ENCODE measurements at places on chromosomes 2 and 18.
A peak's percentile ranks its signal among the peaks of the same experiment; 100 is the strongest.

DNA sequence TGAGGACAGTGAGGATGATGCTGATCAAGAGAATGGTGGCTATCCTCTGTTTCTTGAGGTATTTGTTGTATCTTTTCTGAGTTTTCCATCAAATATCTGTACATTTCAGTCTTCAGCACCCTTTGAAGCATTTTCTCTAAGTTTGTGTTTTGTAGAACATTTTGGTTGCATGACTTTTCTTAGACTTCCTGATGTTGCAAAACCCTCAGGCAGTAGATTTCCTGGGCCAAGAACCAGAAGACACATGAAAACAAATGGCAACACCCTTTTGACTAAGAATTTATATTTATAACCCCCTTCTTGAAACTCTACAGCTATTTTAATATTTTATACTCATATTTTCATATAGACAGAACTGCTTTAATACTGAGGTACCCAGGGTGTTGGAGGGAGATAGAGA lies 16.2 kb downstream of the HNMT start:
- DNase-seq = no peak

DNA sequence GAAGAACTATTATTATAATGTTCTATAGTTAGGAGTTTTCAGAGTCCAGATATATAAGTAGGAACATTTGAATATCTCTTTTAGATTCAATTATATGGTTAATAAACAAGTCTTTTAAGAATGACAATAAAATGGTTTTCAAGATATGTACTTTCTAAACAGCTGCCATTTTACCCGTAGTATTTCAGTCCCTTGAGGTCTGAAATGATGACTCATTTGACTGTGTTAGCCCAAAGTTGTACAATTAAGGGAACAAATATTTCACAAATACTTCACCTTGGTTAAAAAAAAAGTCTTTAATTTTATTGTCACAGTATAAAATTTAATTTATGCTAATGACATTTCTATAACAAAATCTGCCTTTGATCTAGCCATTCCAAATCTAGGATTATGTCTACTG lies 91.6 kb upstream of the TANK start:
- no peak for DNase-seq

GRCh38 chr2:71666094-71666474 lies 212.7 kb downstream of the DYSF start:
- no peak for DNase-seq

- no peak for DNase-seq
Measured at GRCh38 chr2:94875064-94875819, 4.0 kb downstream of the TEKT4 start.

GRCh38 chr2:112831513-112831845 lies 5.1 kb downstream of the IL1B start:
- no peak for DNase-seq

GRCh38 chr2:29139152-29139551 lies 23.9 kb downstream of the CLIP4 start:
- no peak for DNase-seq

DNA sequence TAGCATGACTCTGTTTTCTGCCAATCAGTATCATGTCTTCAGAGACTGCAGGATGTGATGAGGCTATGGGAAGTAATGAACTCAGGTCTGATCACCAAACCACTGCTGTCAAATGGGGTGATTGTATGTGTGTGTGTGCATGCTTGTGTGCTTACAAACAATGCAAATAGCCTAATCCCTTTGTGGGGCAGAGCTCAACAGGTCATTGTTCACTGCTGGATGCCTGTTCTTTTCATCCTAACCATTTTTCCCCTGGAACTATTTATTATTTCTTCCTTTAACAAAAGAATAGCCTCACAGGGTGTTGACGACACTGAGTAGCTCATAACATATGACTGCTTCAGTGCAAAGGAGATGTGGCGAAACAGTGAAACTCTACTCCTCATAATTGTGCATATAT lies 55.9 kb downstream of the NXPH2 start:
- peak; percentile 51 for DNase-seq

GRCh38 chr2:111938392-111938791 lies 40.0 kb downstream of the MERTK start:
- DNase-seq = no peak

DNA sequence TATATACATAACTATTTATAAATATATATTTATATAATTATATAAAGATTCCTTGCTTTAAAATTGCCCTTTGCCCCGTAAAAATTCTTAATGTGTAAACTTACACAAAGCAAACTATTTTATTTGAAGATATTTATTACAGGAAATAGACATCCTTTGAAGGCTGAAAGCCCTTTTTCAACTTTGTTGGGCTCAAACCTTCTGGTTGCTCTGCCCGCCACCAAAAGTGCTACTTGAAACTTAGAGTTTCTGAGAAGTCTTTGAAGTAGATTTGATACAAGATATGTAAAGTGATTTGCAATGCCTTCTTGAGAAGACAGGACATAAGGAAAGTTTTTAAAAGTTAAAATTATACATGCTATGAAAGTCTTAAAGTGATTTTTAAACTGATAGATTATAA lies 36.6 kb upstream of the METAP1D start:
- DNase-seq = no peak

- DNase-seq = peak; percentile 29
Measured at GRCh38 chr18:63138436-63139340, 180.9 kb downstream of the BCL2 start.

DNA sequence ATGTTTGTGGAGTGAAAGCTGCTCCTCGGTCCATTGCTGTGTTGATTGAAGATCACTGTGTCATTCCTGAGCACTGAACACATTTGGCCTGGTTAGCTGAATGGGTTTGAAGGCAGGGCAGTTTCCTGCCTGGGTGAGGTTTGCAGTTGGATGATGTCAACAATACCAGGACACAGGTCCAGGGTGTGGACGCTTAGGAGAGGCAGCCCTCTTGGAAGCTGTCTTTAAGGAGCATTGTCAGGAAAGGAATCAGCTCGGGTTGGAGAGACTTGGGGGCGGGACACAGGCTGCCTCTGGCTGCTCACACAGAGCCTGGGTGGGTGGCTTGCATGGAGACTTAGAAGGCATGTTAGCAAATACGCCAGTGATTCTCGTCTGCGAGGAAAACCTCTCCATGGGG lies 237.7 kb downstream of the SEPTIN10 start:
- DNase-seq = no peak

GRCh38 chr2:211503856-211504255 lies 947.5 kb downstream of the CPS1 start:
- no peak for DNase-seq

DNA sequence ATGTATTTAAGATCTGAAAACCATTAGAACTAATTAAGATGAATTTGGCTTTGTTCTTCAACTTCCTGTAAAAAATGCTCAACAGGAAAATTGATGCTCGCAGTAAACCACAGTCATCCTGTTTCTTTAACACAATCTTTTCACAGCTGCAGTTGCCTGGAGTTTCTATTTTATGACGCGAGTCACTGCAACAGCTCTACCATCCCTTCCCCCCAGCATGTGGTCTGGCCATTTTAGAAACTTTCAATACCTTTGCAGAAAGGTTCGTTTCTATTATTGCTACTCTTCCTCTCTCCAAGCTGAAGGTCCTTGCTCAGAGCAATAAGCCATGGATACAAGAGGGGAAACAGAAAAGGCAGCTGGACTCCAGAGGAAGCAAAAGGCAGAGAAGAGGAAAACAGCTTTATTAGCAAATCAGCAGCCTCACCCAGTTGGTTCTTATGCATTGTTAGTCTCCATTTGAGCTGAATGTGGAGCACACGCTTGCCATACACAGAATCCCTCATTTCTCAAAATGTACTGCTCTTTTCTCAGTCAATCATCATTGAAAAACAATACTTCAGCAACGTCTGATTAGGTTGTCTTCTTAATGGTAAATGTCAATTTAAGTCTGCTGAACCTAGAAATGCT lies 3.9 kb downstream of the WIPF1 start:
- peak; percentile 6 for DNase-seq

- DNase-seq = no peak
Measured at GRCh38 chr2:101307503-101307902, 998 bp downstream of the RNF149 start.

GRCh38 chr18:48941672-48942071 lies 9.1 kb downstream of the SMAD7 start:
- DNase-seq = no peak

- no peak for DNase-seq
Measured at GRCh38 chr2:126761981-126762878, 106.3 kb downstream of the GYPC start.

DNA sequence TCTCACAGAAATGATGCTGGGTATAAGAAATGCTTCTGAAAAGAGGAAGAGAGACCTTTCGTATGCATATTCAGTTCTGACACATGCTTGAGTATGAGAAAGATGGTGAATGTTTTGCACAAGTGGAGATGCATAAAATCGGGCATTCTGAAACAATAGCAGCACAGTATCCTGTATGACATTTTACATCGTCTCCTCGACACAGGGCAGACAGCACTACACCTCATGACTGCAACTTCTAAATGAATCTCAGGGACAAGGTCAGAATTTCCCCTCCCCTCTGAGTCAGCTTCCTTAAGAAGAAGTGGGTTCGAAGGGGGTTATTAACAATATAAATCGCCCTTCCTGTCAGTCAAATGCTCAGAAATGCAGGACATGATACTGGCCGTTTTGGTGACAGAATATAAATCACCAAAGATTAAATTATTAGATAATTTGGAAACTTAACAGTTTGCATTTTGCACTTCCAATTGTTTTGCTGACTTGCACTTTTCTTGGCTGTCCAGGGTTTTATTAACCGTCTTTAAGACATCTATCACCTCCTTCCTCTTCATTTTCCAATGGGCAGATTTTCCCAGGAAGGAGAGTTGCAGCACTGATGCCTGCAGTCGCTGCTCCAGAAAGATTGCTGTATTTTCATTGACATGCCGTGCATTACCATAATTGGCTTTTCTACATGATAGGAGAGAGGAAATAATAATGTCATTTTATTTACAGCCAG lies 57.2 kb downstream of the TSHZ1 start:
- no peak for DNase-seq

- DNase-seq = no peak
Measured at GRCh38 chr18:3916082-3916481, 466.1 kb downstream of the TGIF1 start.

DNA sequence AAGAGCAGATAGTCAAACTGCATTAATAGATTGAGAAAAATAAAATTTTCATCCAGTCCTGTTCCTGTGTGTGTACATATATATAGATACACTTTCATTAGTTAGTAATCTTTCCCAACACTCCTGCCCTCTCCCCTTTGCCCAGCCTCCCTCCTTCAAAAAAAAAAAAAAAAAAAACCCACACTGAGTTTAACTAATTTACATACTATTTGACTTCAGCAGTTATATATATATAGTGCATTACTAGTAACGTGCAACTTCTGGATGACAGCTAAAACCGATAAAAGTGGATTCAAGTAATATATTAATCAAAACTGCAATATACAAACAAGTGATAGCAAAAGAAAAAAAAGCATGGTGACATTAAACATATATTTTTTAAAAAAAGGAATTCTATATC lies 1.4 kb downstream of the FIGN start:
- no peak for DNase-seq

- no peak for DNase-seq
Measured at GRCh38 chr2:106062627-106063026, 131.5 kb downstream of the UXS1 start.

GRCh38 chr2:171524018-171524401 lies 1.7 kb downstream of the CYBRD1 start:
- DNase-seq = no peak

DNA sequence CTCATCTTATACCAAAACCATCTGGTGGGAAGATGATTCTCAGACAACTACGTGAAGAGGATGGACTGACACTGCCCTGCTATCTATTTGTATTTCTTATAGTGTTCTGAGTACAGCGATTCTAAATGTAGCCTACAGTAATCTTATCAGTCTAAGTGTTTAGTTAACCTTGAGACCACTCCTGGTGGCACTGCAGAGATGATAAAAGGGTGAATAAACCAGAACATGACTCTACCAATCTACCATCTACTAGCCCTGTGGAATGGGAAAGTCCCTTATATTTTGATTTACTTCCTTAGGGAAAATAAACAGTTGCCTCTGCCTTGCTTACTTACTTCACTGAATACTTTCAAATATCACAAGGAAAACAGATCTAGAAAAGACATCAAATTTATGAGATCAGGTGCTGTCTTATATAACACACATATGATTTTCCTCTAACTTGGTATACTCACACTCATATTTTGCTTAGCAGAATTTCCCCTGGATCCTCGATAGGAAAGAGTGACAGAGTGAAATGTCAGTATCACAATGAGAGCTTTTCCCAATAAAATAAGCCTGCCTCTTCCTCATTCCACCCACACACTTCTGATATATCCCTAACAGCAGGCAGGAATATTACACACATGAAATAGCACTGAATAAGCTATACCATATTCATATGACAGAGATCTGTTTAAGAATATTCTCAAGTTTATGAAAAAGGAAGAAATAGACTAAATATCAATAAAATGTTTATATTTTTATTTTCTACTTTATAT lies 58.6 kb upstream of the MTIF2 start:
- no peak for DNase-seq

- DNase-seq = no peak
Measured at GRCh38 chr2:62219407-62220159, 23.7 kb downstream of the B3GNT2 start.

DNA sequence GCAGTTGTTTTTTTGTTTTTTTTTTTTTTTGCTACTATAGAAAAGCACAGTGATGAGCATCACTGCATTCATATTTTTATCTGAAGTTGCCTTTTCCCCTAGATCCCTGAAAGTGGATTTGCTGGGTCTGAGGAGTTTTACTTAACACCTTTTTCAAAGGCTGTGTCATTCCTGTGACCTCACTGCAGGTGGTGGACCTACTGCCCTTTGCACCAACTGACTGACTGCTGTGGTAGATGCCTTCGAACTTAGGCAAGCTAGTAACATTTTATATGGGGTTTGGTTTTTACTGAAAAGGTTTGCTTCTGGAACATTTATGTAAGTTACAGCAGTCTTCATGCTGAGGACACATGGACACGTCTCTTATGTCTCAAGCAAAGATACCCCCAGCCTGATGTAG lies 36.2 kb downstream of the SPTBN1 start:
- DNase-seq = no peak

- no peak for DNase-seq
Measured at GRCh38 chr18:42882122-42882521, 233.4 kb downstream of the RIT2 start.

DNA sequence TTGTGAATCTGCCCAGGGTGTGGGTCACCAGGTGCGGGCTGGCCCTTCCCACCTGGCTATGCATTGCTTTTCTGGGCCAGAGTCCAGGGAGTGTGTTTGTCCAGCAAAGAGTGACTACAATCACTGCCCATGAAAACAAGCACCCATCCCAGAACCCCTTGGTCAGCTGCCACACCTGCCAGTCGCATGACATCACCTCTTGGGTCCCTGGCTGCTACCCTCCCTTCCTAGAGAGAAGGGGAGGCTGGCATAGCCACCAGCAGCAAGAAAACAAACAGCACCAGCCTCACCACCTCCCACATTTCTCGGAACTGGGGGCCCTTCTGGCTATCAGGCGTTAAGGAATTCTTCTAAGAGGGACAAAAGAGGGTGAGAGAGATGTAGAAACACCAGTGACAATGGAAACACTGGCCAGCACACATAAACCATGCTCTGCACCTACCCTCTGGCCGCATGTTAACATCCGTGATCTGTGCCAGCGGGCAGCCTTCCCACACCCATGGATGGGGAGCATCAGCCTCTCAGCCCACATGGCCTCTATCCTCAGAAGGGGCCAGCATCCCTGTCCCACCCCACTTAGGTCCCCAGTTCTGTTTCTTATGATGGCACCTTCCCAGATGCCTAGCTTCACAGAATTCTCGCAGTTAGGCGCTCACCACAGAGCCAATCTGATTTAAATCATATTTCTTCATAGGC lies 109.7 kb upstream of the GLI2 start:
- DNase-seq = no peak

GRCh38 chr2:128276878-128277675 lies 41.6 kb downstream of the HS6ST1 start:
- no peak for DNase-seq

- peak; percentile 52 for DNase-seq
Measured at GRCh38 chr2:43217228-43218154, 8.9 kb downstream of the ZFP36L2 start.

Measured in neuronal stem cell (in vitro differentiated cells).